IPS DF 19.7 (cell line): ENCODE measurements at places on chromosomes 3 and 15.

DNA sequence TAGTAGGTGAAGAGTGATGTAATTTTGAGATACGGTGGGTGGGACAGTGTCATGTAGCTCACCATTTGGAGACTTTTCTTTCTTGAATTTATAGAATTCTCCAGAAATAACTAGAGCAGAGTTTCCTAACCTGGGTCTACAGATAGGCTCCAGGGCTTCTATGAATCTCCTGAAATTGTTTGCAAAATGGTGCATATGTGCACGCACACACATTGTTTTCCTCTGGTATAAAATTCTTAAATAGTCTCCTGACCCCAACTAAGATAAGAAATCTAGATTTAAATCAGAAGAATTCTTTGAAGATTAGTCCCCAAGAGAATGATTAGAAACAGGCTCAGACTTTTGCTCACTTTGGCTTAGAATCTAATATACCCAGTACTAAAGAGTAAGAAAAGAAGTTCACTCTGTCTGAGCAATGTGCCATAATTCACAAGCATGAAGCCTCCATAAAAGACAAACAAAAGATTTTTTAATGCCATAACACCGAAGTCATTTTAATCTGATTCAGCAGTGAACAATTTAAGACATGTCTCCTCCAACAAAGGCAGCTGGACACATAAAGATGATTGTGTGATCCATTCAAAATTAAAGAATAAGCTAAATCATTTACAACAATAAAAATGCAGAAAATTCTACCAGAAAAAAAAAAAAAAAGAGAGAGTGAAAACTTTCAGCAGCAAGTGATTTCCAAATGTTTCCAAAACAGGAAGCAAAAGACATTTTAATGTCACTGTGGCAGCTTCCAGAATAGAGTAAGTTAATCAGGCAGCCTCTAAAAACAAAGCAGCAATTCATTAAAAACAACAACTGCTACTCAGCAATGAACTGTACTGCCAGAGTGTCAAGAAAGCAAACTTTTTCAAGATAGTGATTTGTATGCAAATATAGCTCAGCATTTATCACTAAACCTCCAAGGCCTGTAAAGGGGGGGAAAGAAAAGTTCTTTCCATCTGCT lies 975.5 kb upstream of the CFAP20DC start:
- no peak for DNase-seq

GRCh38 chr15:74352393-74352910 lies 15.0 kb downstream of the CYP11A1 start:
- no peak for DNase-seq

DNA sequence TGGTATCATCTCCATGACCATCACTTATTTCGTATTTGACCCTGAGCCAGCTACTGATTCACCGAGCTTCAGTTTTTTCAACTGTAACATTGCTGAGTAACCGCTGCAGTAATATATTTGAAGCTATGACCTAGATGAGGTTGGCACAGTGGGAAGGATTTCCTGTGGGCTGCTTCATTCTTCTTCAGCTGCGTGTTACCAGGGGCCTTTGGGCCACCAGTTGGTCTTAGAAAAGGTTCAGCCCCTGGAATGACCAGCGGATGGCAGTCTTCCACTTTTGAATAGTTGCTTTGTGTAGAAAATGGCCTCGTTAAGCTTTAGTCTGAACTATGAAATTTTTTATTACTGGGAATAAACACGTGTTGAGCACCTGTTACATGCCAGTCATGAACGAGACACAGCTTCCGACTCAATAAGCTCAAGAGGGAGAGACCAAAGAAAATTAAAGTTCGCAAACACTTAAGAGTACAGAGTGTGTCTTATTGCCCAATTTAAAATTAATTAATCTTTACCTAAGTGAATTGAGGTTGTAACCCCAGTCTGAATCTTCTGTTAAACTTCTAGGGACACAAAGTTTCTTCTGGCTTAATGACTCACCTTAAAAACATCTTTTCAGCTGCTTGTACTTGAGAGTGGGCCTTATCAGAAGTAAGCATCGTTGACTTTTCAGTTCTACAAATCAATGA lies 57.6 kb upstream of the NR2E3 start:
- DNase-seq = no peak

DNA sequence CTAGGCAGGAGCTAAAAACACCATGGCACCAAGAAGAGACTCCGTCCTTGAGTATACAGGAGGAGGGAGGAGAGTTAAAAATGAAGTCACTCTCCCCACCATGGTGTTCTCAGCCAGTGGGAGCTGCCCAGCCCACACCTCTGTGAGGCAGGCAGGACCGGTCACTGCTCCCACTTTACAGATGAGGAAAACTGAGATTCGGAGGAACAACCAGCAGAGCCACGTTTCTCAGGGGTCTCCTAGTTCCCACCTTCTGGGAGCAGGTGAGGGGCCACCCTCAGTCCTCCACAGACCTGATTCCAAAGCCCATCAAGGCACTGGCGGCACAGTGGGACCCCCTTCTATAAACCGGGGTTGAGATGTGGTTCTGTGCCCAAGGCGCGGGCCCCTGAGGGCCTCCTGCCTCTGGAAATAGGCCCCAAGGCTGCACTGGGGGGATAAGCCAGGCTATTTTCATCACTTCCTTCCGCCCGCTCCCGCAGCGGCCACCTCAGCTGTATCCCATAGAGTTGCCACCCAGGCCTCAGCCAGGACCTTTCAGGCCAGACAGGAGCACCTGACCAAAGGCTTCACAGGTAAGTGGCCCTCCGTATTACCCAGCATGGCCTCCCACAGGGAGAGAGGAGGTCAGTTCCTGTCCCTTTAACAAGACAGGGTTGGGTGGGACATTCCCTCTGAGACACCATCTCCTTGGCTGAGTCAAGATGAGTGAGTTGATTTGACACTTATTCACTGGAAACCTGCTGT lies at the start of gene GP9:
GP9 (plus strand) TSS at position 504 of the 747 bp plus-strand sequence. CDS start 961 bp downstream, outside the sequence.
- DNase-seq = no peak

- DNase-seq = no peak
These were observed 52.4 kb downstream of the ATP8B4 start for GRCh38 chr15:50066666-50067065.

DNA sequence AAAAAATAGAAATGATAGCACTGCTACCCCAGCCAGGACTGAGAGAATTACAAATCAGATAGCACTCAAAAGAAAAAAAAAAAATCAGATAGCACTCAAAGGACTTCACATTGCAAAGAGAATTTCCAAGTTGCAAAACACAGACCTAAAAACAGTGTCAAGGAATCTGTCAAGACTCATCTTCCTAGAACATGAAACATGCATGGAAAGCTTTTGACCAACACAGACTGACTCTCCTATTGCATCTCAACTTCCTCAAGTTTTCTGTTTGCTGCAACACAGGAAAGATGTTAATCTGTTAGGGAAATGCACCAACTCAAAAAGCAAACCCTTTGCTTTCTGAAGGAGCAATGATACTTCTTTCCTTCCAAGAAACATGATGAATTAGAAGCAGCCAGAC lies 42.3 kb downstream of the RAB27A start:
- no peak for DNase-seq

- no peak for DNase-seq
These were observed 20.4 kb upstream of the CELF6 start for GRCh38 chr15:72340366-72340765.

- DNase-seq = no peak
These were observed 4.1 kb downstream of the PBRM1 start for GRCh38 chr3:52681596-52681995.

- no peak for DNase-seq
These were observed 8.6 kb downstream of the TLR9 start for GRCh38 chr3:52216585-52217408.

- DNase-seq = no peak
These were observed 211.9 kb downstream of the KCNAB1 start for GRCh38 chr3:156332304-156332703.

- DNase-seq = no peak
These were observed 1.9 kb downstream of the AEN start for GRCh38 chr15:88623061-88623460.

DNA sequence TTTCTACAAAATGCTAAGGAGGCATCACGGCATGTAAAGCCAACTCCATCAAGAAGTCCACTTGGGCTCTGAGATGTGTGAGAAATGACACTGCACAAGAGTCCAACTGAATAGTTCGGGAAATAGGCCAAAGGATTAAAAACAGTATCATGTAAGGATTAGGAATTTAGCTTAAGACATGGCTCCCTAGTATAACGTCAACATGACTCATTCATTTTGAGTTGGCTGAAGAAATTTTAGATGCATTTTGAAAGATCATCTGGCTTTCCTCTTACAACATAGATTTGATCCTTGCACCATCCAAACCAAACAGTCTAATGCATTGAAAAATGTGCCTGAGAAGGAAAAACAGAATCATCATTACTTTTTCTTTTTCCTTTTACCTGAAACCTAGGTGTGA lies 109.3 kb upstream of the MME start:
- DNase-seq = no peak

DNA sequence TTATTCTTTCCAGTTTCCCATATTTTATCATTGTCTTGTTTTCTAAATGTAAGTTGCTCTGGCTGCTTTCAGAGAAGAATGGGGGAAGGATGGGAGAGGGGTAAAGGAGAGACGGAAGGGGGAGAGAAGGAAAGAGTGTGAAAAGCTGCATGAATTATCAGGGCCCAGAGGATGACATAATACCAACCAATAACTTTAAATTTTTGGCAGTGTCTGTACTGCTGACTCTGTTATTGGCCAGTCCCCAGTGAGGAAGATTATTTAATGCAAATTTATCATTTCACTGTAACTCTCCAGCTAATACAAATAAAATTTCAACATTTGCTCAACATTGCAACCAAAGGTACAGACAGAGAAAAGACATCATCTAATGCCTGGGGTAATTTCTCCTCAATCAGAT lies 551.7 kb upstream of the CFAP20DC start:
- DNase-seq = no peak

DNA sequence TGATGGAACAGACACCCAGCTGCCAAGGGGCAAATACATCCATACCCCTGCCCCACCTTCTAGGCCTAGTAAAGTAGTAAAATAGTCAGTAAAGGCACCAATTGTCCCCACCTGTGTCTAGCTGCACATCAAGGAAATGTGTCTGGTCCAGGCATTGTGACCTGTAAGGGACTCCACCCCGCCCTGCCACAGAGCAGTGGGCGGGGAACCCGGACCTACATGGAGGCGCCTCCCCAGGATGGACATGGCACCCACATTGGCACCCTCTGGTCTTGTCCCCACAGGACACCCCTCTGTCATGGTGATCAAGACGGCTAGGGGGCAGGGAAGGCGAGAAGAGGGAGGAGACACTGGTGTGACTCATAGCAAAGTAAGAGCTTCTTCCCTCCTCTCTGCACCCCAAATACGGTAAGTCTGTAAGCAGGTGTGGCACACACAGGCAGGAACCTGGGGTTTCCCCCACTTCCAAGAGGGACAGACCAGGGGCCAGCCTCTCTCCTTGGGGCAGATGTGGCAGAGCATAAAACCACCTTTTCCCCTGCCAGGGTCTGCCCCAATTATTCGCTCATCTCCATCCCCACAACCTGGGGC lies 13.5 kb upstream of the LINGO1 start:
- DNase-seq = no peak

DNA sequence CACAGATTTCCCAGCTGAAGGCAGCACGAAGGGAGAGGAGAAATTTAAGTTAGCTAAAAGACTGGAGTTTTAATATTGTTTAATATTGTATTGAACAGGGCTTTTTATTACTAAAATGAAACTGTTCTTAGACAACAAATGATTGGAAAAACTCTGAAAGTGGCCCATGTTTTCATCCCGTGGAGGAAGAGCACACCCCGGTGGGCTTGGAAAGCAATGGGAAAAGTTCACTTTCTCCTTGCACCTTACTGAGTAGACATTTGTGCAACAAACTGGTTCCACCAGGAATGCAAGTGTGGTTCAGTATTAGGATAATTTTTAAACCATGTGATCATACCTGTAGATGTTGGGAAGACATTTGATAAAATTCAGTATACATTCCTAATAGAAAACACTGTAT lies 8.2 kb upstream of the ESYT3 start:
- DNase-seq = no peak

- DNase-seq = no peak
These were observed 33.2 kb downstream of the TUBGCP4 start for GRCh38 chr15:43404130-43404529.

GRCh38 chr3:184630861-184631471 lies 69.4 kb downstream of the EPHB3 start:
- no peak for DNase-seq

DNA sequence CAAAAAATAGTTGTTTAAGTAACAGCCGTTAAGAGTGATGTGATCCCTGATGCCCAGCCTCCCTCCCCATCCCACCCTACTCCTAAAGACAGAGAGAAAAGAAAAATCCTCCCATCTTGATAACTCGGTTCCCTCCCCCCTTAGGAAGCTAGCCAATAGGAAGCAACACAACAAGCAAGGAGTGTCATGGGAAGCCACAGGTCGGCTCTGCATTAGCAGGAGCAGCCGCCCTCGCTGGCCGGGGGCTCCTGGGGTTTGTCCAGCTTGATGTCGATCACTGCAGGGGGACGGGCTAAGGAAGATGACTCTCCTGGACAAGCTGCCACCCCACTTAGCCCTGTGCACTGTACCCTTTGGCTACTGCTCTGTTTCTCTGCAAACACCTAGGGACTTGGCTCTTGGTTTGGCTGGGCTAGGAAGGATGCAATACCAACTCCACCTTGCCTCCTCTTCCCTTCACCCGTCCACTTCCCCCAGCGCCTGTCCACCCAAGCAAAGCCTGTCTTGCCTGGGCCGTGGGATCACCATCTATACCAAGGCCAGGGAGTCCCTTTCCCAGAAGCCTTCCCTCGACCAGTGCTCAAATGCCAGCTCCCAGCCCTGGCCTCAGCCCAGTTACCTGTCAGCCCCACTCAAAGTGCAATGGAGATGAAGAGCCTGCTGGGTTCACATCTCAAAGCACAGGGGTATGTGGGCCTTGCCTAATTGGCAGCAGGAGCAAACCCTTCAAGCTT lies 23.1 kb downstream of the SRPRB start:
- peak; percentile 28 for DNase-seq

GRCh38 chr15:26134152-26134551 lies 271.0 kb upstream of the ATP10A start:
- no peak for DNase-seq

DNA sequence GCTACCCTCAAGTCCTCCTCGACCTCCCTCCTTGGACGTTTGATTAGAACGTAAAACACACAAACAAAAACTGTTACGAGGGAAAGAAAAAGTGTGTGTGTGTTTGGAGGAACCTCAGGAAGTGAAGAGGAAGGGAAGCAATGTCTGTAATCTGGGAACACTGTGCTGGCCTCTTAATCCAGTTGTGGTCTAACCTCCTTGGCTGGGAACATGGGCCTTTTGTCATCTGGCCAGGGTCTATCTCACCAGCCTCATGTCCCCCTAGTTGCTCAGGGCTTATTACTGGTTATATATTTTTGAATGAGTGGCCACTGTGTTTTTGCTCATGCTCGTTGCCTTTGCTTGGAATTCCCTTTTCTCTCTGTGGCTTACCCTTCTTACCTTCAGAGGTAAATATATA lies 89.0 kb upstream of the RASGRF1 start:
- no peak for DNase-seq

GRCh38 chr15:101126618-101127505 lies 125.0 kb downstream of the CHSY1 start:
- no peak for DNase-seq

- DNase-seq = no peak
These were observed 68.4 kb downstream of the MGLL start for GRCh38 chr3:127753898-127754410.

GRCh38 chr3:52428151-52429005 lies 16.5 kb downstream of the SEMA3G start:
- DNase-seq = no peak
